ENCODE measurements at places on chromosomes 6 and 20.

DNA sequence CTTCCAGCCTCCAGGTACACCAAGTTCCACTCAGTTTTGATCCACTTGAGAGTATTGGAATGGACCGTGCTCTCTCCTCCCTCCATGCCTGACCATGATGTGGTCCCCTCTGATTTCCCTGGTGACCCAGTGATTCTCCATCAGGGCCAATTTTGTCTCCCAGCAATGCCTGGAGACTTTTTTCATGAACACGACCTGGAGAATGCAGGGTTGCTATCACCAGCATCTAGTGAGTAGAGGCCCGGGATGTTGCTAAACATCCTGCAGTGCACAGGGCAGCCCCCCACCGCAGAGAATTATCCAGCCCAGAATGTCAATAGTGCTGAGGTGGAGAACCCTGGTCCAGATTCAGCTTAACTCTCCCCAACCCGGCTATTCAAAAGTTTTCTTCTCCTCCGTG, 134.0 kb upstream of the RREB1 start:
- no peak for DNase-seq

DNA sequence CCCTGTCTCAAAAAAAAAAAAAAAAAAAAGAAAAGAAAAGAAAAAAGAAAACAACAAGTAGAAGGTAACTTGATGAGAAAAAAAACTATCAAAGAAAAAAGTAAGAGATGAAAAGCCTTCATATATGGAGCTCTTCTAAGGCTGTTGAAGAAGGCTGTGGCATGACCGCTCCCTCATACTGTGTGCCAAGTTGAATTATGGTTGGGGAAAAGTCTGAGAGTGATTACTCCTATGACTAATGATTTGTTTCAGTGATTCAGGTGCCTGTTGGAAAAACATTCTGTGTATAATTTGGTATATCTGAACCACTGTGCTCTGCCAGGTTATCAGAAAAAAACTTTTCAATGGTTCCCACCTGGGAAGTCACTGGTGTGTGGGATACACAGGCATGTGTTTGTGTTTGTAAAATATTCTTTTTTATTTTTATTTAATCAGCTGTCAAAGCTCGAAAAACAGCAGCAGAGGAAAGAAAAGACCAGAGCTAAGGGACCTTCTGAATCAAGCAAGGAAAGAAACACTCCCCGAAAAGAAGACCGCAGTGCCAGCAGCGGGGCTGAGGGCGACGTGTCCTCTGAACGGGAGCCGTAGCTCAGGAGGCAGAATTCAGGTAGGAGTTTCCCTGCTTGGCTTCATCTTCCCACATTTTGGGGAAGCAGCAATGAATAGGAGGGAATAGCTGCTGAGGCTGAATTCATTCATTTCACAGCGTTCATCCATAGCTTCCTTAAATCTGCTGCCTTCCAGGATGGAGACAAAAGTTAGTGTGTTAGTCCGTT, 69.7 kb upstream of the SCP2D1 start:
- DNase-seq = no peak

DNA sequence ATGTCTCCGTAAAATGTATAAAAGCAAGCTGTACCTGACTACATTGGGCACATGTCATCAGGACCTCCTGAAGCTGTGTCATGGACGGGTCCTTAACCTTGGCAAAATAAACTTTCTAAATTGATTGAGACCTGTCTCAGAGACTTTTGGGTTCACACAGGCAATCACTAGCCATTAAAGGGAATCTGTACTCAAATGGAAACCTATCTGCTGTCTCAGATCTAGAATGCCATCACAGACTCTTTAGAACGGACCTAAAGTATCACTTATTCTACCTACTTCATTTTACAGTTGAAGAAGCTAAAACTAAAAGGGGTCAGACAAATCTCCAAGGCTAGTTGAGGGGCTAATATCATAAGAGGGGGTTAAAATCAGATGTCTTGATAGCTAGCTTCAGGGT, 11.1 kb downstream of the SAMD3 start:
- no peak for DNase-seq

- DNase-seq = peak; percentile 23
Measured at GRCh38 chr6:97669191-97670031, 386.4 kb upstream of the MMS22L start.
